ENCODE measurements at places on chromosomes 7 and 10. TPM values are rescaled to one million over a fixed set of nuclear protein-coding genes. Genes with fewer than 3 reads are reported as not detected.
A peak's percentile ranks its signal among the peaks of the same experiment; 100 is the strongest.

CHAT gene
- not detected for polyA plus RNA-seq

MSS51 gene
- polyA plus RNA-seq = 5.0 TPM

KIF11 gene
- polyA plus RNA-seq = 35.4 TPM

AS3MT gene
- polyA plus RNA-seq = 27.2 TPM

LRRC61 gene
- 13.0 TPM for polyA plus RNA-seq

PLCE1 gene
- polyA plus RNA-seq = 36.6 TPM

HOXA6 gene
- polyA plus RNA-seq = 25.1 TPM

MET gene
- 46.1 TPM for polyA plus RNA-seq

RSPH10B gene
- 0.60 TPM for polyA plus RNA-seq

HERPUD2 gene
- 37.2 TPM for polyA plus RNA-seq

AMPH gene
- 18.0 TPM for polyA plus RNA-seq

MAP3K8 gene
- 8.4 TPM for polyA plus RNA-seq

DNA sequence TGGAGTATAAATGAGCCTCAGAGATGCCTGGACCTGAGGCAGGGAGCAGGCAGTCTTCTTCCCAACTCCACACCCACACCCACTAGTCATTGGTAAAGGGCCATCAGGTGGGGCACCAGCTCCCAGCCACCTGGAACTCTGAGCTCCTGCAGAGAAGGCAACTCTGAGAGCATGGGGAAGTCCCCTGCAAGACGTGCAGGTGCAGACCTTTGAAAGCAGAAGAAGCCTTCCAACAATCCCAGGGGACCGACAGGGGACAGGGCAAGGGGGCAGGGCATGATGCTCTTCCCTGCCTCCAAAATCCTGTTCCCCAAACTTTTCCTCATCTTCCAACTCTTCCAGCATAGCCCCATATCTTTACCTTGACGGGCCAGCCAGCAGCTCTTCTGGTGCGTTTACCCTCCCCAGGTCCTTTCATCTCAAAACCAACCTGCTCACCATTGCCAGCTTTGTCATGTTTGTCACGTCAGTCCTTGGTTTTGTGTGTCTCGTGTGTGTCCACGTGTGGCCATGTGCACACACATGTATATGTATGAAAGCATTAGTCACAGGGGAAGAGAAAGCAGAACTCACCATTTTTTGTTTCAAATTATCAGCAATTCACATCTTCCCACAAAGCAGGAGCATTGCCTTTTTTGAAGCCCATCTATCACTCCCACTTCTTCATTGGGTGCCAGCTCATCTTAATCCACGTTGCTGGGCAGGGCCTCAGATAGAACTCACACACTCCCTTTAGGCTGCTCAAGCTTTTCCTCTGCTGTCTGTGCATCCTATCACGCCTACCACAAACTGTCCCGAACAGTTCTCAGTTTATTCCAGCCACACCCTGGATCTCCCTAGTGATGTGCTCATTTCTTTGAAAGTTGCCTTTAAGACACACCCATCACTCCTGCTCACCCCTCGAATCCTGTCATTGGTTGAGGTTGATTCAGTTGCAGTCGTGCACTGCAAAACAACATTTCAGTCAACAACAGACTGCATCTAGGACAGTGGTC, 41.0 kb upstream of the AMPH start:
- DNase-seq = no peak

- no peak for DNase-seq
Observed at GRCh38 chr7:44145479-44145968, 4.4 kb upstream of the MYL7 start.

DNA sequence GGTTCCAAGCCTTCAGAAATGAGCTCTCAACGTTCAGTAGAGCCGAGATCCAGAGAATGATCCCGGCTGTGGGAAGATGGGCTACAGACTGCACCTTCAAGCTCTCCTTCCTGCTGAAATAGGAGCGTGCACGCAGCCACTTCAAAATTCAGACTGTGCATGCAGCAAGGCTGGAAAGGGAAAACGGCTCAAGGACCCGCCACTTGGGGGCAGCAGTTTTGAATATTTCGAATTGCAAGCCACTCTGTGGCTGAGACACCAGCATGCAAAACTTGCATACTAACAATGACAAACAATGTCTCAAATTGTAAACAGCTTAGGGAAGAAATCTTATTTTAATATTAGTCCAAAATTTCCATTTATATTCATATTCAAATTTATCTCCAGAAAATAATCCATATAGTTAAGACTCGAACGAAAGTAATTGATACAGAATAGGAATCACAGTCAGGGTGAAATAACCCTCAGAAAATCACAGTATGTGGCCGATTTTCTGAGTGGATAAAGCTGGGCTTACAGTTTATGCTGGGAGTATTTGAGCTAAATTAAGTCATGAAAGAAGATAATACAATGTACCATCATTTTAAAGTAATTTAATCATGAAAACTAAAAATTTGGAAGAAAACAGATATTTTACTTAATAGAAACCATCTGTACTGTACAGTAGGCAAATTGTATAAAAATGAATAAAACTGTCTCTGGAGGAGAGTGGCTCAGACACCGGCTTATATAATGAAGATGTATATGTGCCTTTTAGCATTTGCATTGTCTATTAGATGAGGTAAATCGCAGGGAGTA, 137.9 kb upstream of the MKI67 start:
- peak; percentile 43 for DNase-seq

- DNase-seq = no peak
Observed at GRCh38 chr10:112370424-112370819, 3.5 kb upstream of the ACSL5 start.

- DNase-seq = no peak
Observed at GRCh38 chr10:61039868-61040267, 95.9 kb upstream of the RHOBTB1 start.

- no peak for DNase-seq
Observed at GRCh38 chr7:101626069-101626671, 2.9 kb downstream of the MYL10 start.

- no peak for DNase-seq
Observed at GRCh38 chr7:30804078-30804661, 33.0 kb downstream of the MINDY4 start.

DNA sequence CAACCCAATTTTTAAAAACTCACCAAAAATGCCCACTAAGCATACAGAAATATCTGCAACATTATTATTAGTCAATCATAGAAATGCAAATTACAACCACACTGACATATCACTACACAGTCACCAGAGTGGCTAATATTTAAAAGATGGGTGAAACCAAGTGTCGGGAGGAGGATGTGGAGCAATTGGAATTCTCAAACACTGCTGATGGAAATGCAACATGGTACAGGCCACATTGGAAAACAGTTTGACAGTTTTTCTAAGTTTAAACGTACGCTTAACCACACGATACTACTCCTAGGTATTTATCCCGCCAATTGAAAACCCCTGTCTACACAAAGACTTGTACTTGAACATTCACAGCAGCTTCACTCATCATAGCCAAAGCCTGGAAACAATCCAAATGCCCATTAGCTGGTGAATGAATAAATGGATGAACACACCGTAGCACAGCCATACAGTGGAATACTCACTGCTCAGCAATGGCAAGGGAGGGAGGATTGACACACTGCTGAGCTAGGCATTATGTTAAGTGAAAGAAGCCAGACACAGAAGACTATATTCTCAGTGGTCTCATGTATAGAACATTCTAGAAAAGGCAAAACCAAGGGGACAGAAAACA, 16.3 kb downstream of the GCK start:
- no peak for DNase-seq

DNA sequence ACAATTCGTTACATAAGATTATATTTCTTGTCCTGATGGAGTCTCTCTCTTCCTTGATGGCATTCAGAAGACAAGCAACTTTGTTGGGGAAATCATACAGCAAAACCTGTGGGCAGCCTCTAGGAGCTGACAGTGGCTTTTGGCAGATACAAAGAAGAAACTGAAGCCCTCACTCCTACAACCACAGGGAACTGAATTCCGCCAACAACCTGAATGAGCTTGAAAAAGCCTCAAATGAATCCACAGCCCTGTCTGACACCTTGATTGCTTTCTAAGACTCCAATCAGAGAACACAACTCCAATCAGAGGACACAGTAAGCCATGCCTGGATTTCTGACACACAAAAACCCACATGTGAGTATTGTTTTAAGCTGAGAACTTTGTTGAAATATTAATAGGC, 576.8 kb upstream of the LRRTM3 start:
- no peak for DNase-seq

DNA sequence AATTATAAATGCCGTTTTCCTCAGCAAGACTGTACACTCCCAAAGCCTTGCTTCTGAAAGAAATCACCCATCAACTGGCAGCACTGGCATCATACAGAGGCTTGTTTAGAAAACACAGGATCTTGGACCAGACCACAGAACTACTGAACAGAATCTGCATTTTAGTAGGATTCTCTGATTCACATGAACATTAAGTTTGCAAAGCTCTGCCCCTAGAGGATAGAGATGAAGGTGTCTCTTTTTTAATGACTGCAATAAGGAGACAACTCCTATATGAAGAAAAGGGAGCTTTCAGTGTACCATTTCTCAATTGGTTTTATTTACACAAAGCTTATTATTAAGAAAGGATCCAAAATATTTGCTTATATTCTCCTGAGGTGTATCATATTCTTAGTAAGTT, 172.7 kb downstream of the AGMO start:
- no peak for DNase-seq

GRCh38 chr10:124715439-124715838, 28.7 kb downstream of the FAM53B start:
- DNase-seq = no peak

DNA sequence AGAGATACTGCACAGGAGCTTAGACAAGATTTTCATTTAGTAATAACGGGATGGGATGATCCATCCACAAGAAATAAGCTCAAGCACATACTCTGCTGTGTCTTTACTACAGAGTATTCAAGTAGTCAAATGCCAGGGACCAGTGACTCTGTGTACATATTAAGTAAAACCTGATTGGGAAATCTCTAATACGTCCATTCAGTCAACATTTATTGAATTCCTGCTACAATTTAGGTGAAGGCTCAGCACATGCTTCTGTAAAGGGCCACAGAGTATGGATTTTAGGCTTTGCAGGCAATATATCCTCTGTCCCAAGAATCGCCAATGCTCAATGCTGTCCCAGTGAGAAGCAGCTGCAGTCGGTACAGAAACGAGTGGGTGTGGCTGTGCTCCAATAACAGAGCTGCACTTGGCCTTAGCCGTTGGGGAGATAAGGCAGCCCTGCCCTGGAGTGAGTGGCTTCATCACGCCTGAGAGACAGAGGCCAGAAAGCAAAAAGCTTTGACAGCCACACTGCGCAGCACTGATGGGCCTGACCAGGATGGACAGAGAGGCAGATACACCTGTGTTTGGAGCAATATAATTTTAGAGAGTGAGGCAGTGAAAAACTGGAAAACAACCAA, 186.8 kb downstream of the PARD3 start:
- DNase-seq = no peak

- no peak for DNase-seq
Observed at GRCh38 chr10:62662486-62662885, 142.0 kb upstream of the ADO start.

GRCh38 chr10:131663351-131663750, 237.5 kb upstream of the PPP2R2D start:
- DNase-seq = no peak

GRCh38 chr10:75018686-75019307, 92.7 kb upstream of the SAMD8 start:
- no peak for DNase-seq

GRCh38 chr7:50679218-50680007, 103.3 kb downstream of the GRB10 start:
- peak; percentile 39 for DNase-seq

- no peak for DNase-seq
Observed at GRCh38 chr10:31581741-31582323, 262.8 kb downstream of the ZEB1 start.

- DNase-seq = no peak
Observed at GRCh38 chr10:130547368-130547767, 411.2 kb downstream of the GLRX3 start.

GRCh38 chr7:3955026-3955425, 654.0 kb downstream of the SDK1 start:
- no peak for DNase-seq

- no peak for DNase-seq
Observed at GRCh38 chr7:36182854-36183604, 30.0 kb downstream of the EEPD1 start.

GRCh38 chr10:89954787-89955566, 253.6 kb downstream of the KIF20B start:
- DNase-seq = no peak

- DNase-seq = no peak
Observed at GRCh38 chr10:116371737-116372136, 47.5 kb downstream of the CCDC172 start.

DNA sequence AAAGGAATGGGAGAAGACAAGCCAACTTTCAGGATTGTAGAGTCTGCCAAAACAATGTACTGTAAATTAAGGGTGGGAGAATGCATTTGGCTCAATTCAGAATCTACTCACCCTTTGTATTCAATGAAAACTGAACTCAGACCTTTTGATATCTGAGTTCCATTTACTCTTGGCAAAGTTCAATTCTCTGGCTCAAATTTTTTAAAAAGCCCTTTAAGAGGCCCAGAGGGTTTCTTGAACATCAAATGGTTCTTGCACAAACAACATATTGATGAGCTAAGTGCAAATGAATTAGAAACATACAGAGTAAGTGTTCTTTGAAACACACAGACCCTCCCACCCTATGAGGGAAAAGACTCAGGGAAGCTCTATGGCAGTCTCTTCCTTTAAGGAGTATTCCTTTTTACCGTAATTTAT, 5.2 kb upstream of the XPNPEP1 start:
- no peak for DNase-seq

- DNase-seq = no peak
Observed at GRCh38 chr10:131834152-131834810, 66.5 kb upstream of the PPP2R2D start.

- no peak for DNase-seq
Observed at GRCh38 chr7:4015996-4016395, 666.1 kb upstream of the FOXK1 start.
